ENCODE measurements at places on chromosomes 4 and X.

GRCh38 chr4:159352609-159353008 is 249.7 kb downstream of the RAPGEF2 start:
- no peak for DNase-seq

DNA sequence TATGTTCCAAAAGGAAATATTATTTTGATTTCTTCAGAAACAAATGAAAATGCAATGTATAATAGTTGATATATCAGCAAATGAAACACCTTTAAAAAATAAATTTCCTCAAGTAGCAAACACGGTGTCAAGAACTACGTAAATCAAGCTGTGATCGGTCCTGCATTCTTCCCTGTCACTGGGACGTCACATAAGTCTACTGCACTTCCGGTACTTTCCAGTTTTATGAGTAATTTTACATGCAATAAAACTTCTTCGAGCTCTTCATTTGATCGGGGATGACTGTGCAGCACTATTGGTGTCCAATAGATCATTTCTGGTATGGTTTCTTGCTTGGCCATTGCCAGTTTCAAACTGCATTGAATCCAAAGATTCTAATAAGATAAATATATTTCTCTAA is 114.0 kb upstream of the VEGFC start:
- DNase-seq: no peak

GRCh38 chrX:130575831-130576389 is 174.1 kb downstream of the RBMX2 start:
- DNase-seq: no peak

DNA sequence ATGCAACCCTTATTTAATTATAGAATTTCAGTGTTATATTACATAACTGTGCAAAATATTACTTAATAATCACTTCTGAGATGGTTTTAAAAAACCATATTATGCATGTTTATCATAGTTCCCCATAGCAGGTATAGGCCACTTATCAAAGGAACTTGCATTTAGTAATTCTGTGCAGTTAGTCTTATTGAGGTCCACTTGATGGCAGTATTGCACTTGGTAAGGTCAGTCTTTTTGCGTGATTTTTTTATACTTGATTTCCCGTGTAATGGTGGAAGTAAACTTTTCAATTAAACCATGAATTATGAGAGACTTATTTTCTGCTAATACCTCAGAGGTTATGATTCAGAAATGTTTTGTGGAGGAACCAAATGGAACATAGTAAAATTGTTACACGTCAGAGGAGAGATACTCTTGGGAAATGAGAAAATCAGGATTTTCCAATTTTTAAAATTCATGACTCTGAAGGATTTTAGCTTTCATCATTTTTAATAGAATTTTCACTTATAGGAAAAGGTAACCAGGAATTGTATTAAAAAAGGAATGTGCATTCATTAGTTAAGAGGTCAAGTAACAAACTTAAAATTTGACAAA is 230.0 kb downstream of the CCSER1 start:
- DNase-seq: peak; percentile 64

DNA sequence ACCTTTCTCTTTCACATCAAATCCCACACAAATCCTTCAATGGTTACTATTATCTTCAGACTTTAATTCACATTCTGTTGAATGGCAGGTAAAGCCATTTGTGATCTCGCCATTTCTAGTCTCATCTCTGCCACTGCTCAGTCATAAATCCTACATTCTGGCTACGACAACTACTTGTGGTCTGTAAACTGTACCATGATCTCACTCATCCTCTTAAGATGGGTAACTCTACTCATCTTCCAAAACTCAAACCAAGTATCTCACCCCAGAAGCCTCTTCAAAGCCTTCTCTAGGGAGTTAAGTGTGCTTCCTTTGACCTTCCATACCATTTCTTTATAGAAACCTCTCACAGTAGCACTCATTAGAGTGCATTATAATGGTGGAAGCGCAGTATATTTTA is 101.8 kb downstream of the NEK1 start:
- DNase-seq: no peak

DNA sequence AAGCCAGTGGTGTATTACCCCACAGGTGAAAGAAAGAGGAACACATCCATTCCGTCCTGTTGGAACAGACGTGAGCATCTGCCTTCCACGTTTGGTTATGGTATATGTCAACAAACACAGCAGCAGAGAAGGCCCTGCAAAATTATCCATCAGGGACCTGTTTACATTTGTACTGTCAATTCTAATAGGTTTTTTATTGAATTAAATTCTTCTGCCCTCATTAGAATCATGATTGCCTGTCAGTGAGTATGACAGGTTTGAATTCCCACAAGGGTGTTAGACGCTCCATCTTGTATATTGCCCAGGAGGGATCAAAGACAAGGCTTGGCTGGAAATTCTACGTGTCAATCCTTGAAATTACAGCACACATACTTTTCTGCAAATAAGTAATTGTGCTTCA is 339.9 kb upstream of the NOCT start:
- DNase-seq: no peak

DNA sequence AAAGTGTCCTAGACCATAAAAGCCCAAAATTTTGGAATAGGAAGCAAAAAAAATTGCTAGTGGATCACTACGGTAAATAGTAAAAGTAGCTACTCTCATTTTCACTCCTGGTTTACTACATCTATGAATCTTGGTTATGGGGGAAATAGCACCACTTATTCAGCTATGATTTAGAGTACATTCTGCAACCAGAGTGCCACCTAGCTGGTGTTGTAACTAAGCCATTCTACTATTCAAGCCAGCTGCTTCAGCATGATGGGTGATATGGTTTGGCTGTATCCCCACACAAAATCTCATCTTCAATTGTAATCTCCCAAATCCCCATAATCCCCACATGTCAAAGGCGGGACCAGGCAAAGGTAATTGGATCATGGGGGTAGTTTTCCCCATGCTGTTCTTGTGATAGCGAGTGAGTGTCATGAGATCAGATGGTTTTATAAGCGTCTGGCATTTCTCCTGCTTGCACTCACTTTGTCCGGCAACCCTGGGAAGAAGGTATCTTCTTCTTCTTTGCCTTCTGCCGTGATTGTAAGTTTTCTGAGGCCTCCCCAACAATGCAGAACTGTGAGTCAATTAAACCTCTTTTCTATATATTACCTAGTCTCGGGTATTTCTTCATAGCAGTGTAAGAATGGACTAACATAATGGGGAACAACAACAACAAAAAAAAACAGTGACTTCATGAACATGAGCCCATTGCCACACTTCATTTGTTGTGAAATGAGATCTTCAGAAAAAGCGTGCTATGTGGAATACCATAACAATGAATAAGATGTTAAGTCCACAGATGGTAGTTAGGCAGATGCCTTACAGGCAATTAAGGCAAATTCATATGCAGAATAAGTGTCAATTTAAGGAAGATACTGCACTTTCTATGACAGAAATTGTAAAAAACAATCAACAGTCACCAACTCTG is 280.1 kb downstream of the PABPC4L start:
- DNase-seq: no peak

DNA sequence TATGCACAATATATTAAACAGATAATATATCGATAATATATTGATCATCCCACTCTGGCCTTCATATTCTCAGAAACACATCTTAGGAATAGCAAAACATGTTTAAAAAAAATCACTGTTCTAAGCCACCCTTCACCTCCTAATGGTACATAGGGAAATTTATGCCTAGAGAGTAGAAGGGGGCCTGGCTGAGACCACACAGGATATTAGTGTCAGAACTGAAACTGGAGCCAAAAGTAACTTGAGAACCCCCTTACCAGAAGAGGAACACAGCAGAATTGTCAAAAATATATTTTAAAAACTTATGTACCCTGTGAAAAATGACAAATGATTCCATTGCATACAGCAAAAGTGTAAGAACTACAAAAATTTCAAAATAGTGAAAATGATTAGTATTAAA is 173.1 kb downstream of the VSIG4 start:
- no peak for DNase-seq

GRCh38 chr4:124420166-124420695 is 292.3 kb downstream of the ANKRD50 start:
- DNase-seq: no peak

DNA sequence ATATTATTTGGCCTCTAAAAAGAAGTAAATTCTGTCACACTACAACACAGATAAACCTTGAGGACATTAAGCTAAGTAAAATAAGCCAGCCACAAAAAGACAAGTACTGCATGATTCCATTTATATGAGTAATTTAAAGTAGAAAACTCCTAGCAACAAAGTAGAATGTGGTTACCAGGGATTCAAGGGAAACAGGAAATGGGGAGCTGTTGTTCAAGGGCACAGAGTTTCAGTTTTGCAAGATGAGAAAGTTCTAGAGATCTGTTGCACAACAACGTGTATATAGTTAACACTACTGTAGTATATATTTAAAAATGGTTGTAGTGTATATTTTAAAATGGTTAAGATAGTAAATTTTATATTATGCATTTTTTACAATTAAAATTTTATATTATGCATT is 25.4 kb downstream of the SEC31A start:
- DNase-seq: no peak

DNA sequence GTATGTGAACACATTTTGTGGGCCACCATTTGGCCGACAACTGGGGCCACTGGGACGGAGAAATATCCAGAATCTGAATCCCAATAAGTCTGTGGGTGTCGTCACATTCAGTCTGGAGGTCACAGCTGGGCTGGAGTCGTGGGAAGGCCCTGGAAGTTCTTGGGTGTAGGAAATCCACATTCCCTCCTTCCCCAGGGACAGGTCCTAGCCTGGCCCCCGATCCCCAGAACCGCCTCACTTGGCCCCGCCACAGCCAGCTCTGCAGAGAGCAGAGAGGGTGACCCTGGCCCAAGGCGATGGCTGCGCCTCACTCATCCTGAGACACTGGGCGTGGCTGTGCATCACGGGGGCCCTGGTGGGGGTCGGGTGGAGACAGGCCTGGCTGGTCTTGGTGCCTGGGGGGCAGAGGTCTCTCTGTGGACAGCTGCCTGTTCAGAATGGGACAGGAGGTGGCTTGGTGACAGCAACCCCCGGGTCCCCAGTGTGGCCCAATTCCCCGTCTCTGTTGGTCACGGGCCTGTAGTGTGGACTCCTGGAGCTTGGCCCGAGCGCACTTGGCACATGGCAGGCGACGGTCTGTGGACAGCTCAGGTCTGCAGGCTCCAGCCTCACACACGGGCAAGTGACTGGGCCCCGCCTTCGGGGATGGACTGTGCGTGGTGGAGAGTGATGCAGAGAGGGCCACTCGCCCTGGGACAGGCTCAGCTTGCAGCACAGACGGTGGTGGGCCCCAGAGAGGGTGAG is 16.4 kb downstream of the DOK7 start:
- no peak for DNase-seq

GRCh38 chrX:34956916-34957315 is 14.3 kb downstream of the FAM47B start:
- no peak for DNase-seq

- no peak for DNase-seq
Observed at GRCh38 chr4:13413729-13414437, 70.3 kb downstream of the RAB28 start.

- DNase-seq: no peak
Observed at GRCh38 chrX:39904816-39905537, 192.8 kb downstream of the BCOR start.

GRCh38 chr4:43496188-43496587 is 603.7 kb downstream of the GRXCR1 start:
- DNase-seq: no peak

- DNase-seq: no peak
Observed at GRCh38 chr4:79147251-79147650, 178.6 kb downstream of the NAA11 start.

- no peak for DNase-seq
Observed at GRCh38 chrX:105424729-105425128, 204.2 kb upstream of the TEX13A start.

DNA sequence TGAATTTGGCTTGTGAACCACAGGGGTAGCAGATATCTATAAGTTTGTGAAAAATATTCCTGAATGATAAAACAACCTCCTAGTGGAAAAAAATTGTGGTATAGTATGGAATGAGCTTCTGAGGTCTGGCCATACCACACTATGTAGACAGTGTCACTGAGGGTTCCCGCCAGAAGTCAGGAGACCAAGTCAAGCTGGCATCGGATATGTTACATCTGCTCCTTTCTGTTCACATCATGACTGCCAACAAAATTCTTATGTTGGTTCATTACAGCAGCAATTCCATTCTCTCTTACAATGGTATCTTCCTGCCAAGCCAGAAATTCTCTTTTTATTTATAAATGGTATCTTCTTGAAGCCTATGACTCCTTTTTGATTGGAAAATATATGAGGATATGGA is 273.0 kb downstream of the PPP3CA start:
- no peak for DNase-seq

GRCh38 chrX:129637217-129638109 is 17.3 kb downstream of the APLN start:
- peak; percentile 35 for DNase-seq

GRCh38 chr4:174036111-174036510 is 247.4 kb downstream of the FBXO8 start:
- peak; percentile 4 for DNase-seq

GRCh38 chr4:17009871-17010367 is 111.5 kb upstream of the LDB2 start:
- no peak for DNase-seq

- DNase-seq: no peak
Observed at GRCh38 chr4:113665036-113665435, 96.5 kb downstream of the CAMK2D start.

DNA sequence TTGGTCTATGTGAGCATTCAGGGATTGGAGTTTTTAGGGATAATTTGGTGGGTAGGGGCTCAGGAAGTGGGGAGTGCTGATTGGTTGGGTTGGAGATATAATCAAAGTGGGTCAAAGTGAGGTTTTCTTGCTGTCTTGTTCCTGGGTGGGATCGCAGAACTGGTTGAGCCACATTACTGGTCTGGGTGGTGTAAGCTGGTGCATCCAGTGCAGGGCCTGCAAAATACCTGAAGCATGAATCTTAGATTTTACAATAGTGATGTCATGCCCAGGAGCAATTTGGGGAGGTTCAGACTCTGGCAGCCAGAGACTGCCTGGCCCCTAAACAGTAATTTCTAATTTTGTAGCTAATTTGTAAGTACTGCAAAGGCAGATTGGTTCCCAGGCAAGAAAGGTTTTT is 665.6 kb upstream of the PRKX start:
- no peak for DNase-seq

DNA sequence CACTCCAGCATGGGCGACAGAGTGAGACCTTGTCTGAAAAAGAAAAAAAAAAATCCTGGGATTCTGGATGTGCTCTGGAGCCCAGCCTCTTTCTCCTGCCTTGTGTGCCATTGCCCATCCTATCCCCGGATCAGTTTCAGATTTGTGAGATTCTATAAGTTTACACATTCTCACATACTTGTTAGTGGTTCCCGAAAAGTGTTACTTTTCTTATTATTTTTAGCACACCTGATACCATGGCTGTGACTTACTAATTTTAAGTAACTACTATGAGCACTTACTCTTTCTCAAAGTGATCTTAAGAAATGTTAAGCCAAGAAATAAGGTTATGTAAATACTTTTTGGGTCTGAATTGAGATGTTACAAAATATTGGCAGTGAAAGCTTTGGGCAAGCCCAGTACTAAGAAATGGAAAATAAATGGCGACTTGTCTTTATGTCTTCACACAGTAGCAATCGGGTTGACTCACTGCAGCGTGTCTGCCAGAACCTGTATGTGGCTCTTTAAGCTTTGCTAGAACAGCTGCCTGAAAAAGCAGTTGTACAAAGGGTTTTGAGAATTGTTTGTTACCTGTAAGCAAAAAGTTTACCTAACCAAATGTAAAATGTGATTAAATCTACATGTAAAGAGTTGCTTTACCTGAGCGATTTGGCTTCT is 118.7 kb downstream of the KLHL8 start:
- DNase-seq: no peak
